ENCODE measurements at places on chromosomes 3 and 15.

GRCh38 chr15:82554351-82554750 is 14.1 kb upstream of the RPS17 start:
- no peak for DNase-seq

DNA sequence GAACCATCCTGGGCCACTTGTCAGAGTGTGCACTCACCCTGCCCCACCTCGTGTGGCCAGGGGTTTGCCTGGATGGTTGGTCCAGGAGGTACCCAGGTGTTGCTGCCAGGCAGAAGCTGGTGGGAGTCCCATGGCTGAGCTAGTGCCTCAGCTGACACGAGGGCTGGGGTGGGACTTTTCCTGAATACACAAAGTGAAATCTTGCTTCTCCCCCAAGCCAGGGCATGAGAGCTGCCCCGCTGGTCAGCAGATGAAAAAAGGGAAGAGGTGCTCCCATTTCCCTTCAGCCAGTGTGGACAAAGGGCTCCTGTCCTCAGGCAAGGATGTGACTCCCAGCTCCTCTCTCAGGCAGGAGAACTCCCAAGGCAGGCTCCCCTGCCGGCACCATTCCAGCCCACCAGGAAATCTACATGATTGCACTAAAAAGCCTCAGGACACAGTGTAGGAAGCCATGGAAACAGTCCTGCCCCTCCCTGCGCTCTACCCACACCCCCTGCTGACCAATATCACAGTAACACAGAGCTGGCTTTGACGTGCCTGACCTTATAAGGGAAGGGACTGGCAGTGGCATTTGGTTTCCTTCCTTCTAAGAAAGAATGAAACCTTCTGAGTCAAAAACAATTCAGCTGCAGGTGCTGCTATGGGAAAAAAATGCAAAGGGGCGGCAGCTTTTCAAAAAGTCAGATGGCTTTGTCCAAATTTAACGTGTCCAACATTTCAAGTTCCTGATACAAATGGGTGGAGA is 33.9 kb downstream of the MYO5C start:
- DNase-seq, result no peak

- DNase-seq, result no peak
These were observed 6.2 kb downstream of the PAK6 start for GRCh38 chr15:40244961-40245523.

GRCh38 chr3:127867986-127868385 is 45.7 kb upstream of the MGLL start:
- DNase-seq, result no peak

GRCh38 chr3:136750209-136750896 is 1.8 kb downstream of the STAG1 start:
- no peak for DNase-seq

- no peak for DNase-seq
These were observed 300.0 kb downstream of the CADM2 start for GRCh38 chr3:85258819-85259218.

DNA sequence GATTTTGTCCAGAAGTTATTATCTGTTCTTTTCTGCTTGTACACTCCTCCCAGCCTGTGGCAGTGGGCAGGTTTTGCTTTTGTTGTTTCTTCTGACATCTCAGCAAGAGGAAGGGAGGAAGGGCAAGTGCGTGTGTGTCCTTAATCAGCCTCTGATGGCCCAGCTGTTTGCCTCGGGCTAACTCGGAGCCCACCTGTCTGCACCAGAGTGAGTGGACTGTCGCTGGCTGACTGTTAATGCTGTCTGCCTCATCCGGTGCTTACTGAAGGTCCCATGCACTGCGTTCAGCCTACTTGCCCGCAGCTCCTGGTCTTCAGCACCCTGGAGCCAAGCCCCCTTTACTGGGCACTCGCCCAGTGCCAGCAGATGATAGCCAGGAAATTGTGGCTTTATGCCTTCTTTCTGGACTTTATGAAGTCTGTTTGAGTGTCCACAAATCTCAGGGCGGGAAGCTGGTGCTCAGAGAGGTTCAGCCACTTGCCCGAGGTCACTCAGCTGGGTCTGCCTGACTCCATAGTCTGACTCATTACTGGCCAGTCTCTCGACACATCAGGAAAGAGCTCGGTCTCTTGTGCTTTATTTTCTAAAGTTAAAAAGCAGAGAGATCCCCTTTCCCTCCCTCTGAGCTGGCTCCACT is 89.5 kb downstream of the CHRNA7 start:
- DNase-seq, result no peak

- no peak for DNase-seq
These were observed 23.1 kb downstream of the CCDC33 start for GRCh38 chr15:74259292-74259648.

DNA sequence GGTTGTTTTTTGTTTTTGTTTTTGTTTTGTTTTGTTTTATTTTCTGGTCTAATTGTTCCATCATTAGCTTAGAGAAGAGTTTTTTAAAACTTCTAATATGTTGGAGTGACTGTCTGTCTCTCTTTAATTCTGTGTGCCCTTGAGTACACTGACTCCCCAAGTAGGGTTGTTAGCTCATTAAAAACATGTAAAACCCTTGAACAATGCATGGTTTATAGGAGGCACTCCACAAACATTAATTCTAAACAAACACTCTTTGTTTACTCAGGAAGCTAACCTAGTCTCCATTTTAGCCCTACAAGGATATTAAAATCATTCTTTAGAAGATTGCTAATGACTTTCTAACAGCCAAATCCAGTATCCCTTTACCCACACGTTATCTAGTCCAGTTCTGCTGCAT is 100.5 kb downstream of the CGGBP1 start:
- no peak for DNase-seq

- no peak for DNase-seq
These were observed 190.7 kb downstream of the GAP43 start for GRCh38 chr3:115814006-115814405.

GRCh38 chr15:25775317-25775912 is 87.7 kb downstream of the ATP10A start:
- DNase-seq, result no peak

DNA sequence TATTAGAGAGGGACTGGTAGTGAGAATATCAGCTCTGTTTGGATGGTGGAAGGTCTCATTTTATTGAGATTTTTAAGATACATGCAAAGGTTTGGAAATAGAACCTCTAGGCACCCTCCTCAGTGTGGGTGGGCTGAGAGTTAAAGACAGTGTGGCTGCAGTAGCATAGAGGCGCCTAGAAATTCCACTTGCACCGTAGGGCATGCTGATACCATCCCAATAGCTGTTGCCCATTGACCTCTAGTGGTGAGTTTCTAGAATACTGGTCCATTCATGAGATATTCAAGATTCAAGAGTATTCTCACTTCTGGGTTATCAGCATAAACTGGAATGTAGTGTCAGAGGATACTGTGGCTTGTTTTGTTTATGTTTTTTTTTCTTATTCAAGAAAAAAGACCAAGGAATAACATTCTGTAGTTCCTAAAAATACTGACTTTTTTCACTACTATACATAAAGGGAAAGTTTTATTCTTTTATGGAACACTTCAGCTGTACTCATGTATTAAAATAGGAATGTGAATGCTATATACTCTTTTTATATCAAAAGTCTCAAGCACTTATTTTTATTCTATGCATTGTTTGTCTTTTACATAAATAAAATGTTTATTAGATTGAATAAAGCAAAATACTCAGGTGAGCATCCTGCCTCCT is 87.2 kb downstream of the TGFBR2 start:
- DNase-seq, result no peak

DNA sequence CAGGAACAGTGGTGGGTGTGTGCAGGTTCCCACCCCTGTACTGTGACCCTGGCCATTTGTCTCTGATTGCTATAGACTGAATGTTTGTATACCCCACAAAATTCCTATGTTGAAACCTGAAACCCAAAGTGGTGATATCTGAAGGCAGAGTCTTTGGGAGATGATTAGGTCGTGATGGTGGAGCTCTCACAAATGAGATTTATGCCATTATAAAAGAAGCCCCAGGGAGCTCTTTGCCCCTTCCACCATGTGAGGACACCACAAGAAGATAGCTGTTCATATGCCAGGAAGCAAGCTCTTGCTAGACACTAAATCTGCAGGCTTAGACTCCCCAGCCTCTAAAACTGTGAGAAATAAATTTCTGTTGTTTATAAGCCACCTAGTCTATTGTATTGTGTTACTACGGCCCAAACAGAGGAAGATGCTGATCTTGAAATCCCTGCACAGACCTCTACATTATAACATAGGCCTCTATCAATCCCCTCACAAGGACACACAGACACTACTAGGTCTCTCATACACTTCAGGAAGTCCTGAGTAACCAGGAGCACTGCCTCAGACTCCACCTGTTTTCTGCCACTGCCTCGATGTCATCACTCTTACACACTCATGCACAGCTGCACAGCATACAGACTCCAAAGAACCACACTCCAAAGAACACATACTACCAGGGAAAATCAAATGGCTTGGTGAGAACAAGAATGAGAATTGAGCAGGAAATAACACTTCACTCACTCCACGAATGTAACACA is 14.7 kb downstream of the IGSF11 start:
- DNase-seq, result no peak

- no peak for DNase-seq
These were observed 20.4 kb downstream of the TMOD2 start for GRCh38 chr15:51771773-51772172.

DNA sequence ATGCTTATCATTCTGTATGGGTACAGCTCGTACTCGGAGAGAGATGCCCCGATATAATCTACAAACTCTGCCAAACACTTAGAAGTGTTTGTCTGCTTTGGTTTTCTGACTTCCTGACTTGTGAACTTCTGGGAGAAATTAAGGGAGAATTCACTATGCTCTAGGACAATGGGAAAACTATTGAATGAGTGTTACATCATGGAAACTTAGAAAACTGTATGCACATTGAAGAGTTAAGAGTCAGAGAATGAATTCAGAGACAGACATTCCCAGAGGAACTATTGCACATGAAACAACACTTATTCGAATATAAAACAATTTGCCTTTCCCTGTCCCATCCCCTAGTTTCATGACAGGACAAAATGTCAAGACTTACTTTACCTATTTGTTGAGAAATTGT is 57.8 kb downstream of the DTWD1 start:
- no peak for DNase-seq

GRCh38 chr3:157204431-157204830 is 44.5 kb upstream of the CCNL1 start:
- no peak for DNase-seq

GRCh38 chr3:61863579-61863978 is 302.2 kb downstream of the PTPRG start:
- no peak for DNase-seq

GRCh38 chr3:179027326-179027900 is 44.2 kb downstream of the ZMAT3 start:
- DNase-seq, result no peak

DNA sequence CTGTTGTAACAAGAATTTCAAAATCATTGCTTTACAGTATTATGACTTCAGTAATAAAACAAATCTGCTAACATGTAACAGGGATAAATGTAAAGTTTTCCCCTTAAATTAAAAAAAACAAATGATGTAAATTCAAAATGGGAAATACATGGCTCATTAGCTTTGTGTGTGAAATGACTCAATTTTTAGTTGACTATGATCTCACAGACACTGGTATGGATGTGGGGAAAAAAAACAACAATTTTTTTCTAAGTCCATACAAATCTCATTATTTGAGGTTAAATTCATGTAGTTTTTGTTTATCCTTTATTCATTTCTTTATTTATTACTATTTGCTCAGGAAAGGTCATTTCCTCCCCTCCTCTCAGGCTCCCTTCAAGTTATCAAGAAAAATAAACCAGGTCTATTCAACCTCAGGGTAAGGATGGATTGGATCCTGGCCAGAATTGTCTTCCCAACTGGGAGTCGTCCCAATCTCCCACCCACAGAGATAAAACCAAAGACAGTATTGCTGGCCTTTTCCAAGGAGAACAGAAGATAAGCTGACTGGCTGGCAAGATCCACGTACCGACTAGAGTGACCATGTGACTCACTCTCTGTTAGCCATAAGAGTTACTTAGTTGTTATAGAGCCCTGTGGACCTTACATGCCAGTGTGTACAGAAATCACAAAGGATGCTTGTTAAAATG is 373.3 kb downstream of the GAP43 start:
- no peak for DNase-seq

DNA sequence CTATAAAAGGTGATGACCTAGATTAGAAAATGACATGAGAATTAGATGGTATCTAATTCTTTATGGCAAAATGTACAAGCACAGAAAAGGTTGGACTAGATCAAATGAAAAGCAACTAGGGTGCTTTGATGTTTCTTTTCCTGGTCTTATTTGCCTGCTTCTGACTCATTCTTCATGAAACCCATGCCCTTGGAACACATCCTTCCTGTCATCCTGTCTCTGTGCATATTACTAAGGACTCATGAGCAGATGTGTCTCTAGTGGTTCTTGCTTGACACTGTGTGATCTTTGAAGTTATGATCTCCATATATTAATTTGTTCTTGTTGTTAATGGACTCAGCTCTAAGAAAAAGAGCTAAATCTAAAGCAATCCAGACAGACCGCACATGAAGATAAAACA is 314.0 kb downstream of the ERC2 start:
- no peak for DNase-seq

GRCh38 chr3:71614869-71615268 is 31.3 kb upstream of the FOXP1 start:
- DNase-seq, result no peak

- DNase-seq, result no peak
These were observed 92.1 kb downstream of the HHLA2 start for GRCh38 chr3:108388136-108389132.

DNA sequence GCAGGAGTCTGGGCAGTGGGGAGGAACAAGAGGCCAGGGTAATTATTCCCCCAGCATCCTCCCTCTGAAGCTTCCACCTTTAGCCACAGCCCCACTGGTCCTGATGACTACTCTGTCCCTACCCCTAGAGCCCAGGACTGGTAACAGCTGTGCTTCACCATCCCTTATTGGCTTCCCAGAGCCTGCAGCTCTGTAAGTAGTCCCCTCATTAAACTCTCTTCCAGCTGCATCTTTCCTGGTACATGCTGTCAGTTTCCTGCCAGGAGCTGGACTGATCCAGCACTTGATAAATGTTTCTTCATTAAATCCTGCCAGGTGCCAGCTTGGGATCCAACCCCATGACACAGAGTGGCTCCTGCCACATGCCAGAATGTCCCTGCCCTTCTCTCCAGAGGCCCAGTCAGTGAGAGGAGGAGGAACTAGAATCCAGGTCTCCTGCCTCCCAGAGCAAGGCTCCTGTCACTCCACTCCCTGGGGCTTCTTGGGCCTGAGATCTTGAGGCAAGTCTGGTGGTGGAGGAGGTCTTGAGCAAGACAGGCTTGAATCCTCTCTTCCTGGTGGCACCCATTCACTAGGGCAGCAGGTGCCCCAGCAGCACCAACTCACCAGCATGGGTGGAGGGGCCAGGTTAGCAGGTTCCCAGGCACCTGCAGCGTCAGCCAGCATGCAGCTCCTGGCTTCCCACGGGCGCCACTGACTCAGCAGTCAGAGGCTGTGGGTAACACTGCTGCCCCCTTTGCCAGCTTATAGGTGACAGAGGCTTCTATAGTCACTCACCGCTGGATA is 27.6 kb downstream of the FBXW12 start:
- DNase-seq, result no peak

- DNase-seq, result no peak
These were observed 8.9 kb upstream of the DUSP7 start for GRCh38 chr3:52065264-52065756.

- DNase-seq, result no peak
These were observed 17.7 kb upstream of the CADPS start for GRCh38 chr3:62892951-62893350.

- DNase-seq, result no peak
These were observed 19.4 kb upstream of the UBE2E2 start for GRCh38 chr3:23183731-23184130.

- DNase-seq, result no peak
These were observed 32.1 kb downstream of the ABHD17C start for GRCh38 chr15:80727196-80727595.

All from stimulated activated CD4-positive, alpha-beta T cell treated with anti-CD3 and anti-CD28 coated beads, TNF-alpha, amount 100 ng/mL, for 1 hour (primary cell).